ENCODE measurements at places on chromosomes 1 and 21.

GRCh38 chr1:54008876-54009275 is 9.1 kb downstream of the LDLRAD1 start:
- DNase-seq = no peak

GRCh38 chr1:98487620-98488019 is 173.9 kb upstream of the SNX7 start:
- DNase-seq = no peak

GRCh38 chr1:33032126-33032869 is 4.4 kb downstream of the AK2 start:
- no peak for DNase-seq

DNA sequence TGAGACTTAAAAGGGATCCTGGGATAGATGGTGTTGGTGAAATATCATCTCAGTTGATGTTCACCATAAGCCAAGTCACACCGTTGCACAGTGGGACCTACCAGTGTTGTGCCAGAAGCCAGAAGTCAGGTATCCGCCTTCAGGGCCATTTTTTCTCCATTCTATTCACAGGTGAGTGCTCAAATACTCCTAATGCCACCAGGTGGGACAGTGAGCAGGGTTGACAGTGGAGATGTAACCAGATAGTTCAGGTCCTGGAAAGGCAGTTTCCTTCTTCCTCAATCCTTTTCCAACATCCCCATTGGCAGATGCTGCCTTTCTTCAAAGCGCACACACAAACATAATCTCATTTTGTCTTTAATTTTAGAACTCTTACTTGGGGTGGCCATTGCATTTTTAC is 11.6 kb downstream of the CD160 start:
- DNase-seq = no peak

GRCh38 chr1:100219883-100220282 is 29.8 kb downstream of the DBT start:
- no peak for DNase-seq

DNA sequence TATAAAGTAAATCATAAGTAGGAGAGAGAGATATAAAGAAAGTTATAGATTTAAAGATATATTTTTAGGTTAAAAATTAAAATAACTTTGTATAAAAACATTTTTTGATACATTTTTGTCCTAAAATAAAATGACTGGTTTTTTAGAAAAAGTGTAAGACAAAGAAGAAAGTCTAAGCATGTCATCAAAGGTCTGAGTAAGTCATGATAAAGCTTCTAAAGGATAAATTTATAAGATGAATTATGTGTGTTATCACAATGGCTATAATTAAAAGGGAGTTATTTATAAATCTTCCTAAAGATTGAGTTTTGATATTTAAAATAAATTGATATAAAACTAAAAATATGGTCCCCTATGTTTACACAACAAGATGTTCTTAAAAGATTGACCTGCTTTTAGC is 370.9 kb downstream of the PTPRU start:
- DNase-seq = no peak

DNA sequence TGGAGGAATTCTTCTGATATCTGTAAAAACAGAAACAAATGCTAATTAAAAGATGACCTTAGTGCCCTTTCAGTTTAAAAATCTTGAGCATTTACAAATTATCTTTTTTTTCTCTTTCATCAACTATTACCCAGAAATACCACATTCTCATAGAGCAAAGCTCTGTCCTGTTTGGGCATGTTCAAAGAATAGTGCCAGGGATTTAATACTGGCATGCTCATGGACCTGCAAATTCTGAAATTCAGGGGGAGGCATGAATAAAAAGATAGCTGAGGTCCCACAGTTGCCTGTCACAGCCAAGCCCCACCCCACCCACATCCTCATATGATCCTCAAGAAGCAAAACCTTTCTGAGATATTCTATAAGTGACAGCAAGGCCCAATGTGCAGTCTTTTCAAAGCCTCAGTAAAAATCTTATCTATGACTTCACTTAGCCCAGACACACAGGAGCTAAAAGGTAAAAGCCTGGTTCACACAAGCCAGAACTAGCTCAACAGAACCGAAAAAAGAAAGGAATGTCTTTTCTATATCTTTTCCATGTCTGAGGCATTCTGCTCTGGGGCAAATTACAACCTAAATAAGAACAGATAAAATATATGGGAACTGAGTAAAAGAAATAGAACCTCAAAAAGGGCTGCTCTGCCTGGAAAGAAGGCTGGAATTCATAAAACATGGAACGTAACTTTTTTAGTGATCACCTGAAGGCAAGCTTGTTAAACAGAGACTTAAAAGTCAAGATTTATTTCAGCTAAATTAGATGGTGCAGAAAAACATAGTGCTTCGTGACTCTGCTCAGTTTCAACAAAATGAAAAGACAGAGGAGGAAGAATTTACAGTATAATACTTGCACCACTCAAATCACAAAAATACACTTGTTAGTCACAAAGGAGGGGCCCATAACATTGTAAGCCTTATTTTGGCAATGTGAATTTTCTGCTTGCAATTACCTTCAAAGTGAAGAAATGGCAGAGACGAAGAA is 11.0 kb downstream of the WLS start:
- no peak for DNase-seq

DNA sequence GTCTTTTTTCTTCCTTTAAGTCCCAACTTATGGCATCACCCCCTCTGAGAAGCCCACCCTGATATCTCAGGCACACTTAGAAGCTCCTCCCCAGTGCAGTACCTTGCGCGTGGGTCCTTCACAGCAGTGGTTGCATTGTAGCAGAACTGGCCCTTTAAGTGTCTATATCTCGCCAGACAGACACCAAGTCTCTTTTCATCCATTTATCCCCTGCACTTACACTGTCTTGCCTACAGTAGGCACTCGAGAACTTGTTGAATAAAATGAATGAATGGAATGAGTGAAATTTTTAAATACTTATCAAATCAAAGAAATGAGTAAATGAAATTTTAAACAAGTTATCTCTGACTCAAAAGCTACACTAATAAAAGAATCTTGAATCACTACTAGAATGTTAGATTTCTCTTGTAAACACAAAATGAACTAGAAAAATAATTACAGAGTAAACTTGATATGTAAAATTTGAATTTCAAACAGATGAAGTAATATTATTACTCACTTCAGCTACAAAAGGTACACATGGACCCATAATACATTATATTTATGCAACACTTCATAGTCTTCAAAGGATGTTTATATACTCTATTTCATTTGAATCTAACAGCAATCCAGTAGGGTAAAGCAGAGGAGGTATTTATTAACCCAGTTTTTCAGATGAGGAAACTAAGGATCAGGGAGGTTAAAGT is 54.7 kb upstream of the MAN1A2 start:
- peak; percentile 18 for DNase-seq

GRCh38 chr1:50972766-50973165 is 2.7 kb downstream of the CDKN2C start:
- no peak for DNase-seq

DNA sequence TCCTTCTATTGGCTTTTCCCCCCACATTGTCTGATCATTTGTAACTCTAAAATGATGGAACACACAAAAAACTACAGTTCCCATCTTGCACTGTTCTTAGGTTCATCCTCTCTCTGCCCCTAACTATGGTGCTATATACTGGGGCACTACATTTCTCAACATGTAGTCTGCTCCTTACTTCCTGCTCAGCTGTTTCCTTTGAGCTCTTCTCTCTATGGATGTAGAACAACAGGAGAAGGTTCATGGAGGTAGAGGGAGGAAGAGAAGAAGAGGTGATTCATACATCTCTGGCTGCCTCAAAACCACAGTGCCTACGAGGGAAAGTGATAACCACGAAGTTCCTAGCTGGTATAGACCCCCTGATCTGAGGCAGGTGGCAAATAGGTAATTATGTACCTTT is 7.0 kb upstream of the C1orf146 start:
- DNase-seq = no peak

GRCh38 chr1:53811414-53811851 is 26.7 kb downstream of the NDC1 start:
- no peak for DNase-seq

DNA sequence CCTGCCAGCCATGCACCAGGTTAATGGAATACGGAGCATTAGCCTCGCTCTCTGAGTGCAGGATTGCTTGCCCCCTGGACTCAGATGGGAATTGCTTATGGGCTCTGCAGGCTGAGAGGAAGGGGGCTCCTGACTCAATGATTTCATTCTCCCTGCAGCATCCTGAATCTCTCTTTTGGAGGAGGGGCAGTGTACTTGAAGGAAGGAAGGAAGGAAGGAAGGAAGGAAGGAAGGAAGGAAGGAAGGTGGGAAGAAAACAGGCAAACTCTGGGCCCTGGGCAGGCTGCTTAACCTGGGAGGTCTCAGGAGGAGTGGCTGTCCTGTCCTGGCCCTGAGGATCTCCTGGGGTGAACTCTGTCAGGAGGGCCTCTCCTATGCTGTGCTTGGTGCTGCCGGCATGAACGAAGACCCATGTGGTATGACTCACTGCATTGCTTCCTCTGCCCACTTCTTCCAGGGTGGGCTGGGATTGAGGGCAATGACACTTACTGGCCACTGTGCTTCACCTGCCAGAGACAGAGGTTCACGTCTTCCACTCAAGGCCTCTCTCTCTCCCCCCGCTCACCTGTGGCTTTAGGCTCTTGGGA is 257.1 kb upstream of the CSF3R start:
- no peak for DNase-seq

DNA sequence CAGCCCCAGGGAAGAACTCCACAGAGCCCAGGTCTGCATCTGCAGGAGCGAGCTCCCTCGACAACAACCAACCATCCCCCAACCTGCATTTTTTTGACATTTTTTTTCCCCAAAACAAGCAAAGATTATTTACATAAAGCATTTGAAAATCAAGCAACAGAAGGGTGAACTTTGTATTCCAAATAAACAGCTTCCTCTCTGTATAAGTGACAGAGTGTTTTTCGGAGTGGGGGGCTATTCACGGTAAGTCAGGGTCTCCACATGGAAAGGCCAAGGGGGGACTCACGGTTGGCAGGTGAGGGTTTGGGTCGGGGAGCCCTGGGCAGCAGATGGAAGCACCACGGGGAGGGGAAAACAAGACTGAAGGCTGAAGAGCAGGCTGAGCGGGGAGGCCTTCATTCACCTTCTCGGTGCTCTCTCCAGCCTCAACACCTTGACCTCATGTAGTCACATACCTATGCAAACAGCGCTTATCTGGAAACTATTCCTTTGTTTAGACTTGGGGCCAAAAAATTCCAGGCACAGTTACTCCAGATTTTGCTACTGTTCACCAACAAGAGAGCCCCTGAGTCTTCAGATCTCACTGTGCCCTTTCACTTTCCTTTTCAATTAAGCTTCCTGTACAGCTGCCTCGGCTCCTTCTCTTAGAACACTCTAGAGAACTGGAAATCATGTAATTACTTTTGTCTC is 27.6 kb downstream of the C2CD2 start:
- DNase-seq = peak; percentile 49

- DNase-seq = peak; percentile 68
These were observed 76.6 kb downstream of the NDUFS5 start for GRCh38 chr1:39102537-39103327.

DNA sequence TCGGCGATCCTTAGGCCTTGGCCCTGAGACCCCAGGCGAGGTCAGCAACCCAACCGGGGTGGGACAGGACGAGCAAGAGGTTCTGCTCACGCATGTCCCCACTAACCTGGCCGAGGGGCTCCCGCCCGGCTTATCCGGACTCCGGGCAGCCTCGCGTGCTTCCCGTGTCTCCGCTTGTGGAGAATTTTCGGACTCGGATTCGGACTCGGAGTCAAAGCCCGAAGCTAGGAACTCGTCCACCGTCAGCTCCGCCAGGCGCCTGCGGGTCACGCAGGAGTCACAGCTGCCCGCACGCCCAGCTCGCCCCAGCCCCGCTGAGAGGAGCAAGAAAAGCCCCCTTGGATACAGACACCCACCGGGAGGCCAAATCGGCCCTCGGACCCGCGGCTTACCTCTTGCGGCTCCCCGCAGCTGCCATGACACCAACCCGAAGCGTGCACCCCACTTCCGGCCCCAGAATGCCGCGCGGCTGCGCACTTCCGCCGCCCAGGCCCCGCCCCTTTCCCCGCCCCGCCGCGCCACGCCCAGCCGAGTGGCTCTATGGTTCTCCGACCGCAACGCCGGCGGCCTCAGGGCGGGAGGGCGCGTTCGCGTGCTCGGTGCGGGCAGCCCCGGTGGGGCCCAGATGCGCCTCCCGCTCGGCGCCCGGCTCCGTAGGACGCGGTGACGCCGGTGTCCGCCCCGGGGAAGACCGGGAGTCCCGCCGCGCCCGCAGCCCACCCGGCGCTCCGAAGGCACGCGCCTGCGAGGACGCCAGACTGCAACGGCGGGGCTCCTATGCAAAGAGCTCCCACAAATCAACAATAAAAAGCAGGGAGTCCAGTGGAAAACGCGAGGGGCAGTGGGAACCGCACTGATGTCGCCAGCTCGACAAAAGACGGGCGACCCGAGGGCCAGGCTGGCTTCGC is at the start of gene NOC2L:
TSS of gene NOC2L (minus strand) at position 434 of the 908 bp plus-strand sequence. CDS start at position 418, 16 bp downstream.
- DNase-seq = peak; percentile 91

DNA sequence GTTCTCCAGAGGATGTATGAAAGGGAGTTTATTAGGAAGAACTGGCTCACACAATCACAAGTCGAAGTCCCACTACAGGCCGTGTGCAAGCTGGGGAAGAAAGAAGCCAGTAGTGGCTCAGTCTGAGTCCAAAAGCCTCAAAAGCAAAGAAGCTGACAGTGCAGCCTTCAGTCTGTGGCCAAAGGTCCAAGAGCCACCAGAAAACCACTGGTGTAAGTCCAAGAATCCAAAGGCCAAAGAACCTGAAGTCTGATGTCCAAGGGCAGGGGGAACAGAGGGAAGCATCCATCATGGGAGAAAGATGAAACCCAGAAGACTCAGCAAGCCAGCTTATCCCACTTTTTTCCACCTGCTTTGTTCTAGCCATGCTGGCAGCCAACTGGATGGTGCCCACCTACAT is 21.4 kb upstream of the CEP350 start:
- no peak for DNase-seq

DNA sequence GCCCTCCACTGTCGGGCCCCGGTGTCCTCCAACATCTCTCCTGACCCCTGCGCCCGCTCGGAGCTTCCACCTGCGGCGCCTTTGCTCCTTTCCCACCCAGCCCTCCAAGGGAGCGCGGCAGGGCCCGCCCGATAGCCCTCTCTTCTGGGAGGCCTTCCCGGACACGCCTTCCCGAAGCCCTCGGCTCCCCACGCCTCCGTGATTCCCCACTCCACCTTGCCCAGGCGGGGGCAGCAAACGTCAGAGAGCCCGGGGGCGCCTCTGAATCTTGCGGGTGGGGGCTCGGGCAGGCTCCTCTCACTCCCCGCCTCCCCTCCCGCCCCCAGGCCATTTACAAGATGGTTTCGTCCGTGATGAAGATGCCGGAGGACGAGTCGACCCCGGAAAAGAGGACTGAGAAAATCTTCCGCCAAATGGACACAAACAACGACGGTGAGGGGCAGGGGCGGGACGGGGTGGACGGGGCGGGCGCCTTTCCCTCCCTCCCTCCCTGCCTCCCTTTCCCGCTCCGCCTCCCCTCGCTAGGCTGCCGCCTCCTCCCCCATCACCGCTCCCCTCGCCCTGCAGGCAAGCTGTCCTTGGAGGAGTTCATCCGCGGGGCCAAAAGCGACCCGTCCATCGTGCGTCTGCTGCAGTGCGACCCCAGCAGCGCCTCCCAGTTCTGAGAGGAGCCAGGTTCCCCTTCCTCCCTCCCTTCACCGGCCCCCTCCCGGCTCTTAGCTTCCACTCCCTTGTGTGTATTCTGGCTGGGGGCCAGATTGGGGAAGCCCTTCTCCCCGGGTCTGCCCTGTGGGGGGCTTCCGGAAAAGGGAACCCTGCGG is 7.1 kb downstream of the HPCA start:
- no peak for DNase-seq

GRCh38 chr1:177872308-177872900 is 97.5 kb downstream of the SEC16B start:
- no peak for DNase-seq
